CD4-positive, alpha-beta T cell treated with Interleukin-4 for 1 hour (primary cell): ENCODE measurements at places on chromosomes 2 and 18.

- DNase-seq, result no peak
Measured at GRCh38 chr2:189854187-189854586, 69.9 kb downstream of the PMS1 start.

DNA sequence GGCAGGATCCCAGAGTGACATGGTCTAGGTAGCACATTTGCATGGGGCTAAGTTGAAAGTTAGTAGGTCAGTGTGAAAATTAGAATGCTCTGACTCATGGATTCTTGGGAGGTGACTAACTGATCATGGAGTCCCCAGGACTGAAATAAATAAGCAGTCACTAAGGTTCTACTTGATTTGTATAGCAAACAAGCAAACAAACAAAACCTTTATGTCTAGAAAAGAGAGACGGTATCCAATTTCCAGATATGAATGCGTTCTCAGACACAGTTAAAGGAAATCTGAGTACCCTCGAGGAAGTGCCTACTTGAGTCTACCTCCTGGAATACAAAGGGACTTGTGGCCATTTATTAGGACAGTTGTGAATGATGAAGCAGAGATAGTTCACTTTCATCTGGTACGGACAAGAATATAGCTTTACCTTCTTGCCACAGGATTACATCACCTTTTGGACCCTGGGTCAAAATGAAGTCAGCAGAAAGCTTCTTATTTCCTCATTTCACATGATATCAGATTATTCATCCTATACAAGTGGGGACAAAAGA, 54.3 kb upstream of the AGPS start:
- no peak for DNase-seq

DNA sequence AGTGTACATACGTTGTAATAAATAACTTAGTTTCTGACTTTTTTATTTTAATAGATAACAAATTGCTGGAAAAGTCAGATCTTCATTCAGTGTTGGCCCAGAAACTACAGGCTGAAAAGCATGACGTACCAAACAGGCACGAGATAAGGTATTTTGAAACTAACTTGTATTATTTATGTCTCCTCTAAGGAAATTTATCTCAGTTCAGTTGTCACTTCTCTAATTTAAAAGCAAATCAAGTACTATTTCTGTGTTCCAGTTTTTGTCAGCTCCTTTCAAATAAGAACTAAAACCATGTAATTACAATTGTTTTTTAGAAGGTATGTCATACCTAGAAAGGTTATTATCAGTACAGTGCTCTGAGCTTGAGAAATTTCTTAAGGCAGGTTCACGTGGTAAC, 4.6 kb downstream of the ATG16L1 start:
- DNase-seq, result no peak

GRCh38 chr2:71687412-71687811, 234.1 kb downstream of the DYSF start:
- no peak for DNase-seq

- DNase-seq, result no peak
Measured at GRCh38 chr2:69087912-69088240, 74.9 kb downstream of the ANTXR1 start.
